ENCODE measurements at places on chromosomes 13 and 19.

DNA sequence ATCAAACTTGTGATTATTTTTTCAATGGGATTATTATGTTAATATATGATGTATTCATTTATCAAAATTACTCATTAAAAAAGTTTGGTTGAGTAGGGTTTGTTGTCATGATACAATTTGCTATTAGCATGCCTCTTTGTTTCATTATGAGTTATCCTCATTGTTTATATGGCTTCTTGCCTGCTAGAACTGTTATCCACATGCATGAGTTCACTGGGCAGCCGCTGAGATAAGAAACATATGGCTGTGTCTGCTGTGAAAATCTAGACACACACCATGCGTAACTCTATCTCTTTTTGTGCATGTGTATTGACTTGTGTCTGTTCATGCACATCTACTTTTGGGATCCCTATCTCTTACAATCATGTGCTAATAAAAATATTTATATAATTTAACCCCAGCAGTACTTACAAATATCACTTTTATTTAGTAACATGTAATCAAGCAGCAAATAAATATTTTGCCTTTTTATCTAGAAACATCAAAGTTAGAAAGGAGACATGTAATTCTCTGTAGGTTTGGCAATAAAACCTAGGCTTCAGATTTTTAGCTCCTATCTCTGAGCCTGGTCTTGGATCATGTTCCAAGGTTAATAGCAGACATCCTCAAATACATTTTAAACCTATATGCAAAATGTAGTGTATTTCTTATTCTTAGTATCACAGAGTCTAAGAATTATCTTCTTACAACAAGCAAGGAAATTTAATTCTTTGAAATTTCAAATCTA is 11.2 kb upstream of the KLF12 start:
- DNase-seq = no peak

DNA sequence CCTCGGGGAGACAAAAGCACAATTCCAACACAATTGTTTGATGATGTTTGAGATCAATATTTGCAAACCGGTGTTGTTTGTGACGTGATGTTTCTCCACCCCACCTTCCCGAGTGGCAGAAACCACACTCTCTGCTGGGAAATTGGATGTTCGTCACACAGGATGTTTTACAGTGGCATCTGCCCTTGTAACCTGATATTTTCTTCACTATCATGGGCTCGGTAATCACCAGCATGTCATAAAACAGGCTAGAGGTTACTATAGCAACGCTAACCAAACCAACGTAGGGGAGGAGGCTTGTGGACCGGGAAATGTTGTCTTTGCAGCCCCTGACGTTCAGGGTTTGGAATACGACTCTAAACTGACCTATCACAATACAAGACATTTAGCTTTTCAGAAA is 454.5 kb downstream of the IRS2 start:
- no peak for DNase-seq

- no peak for DNase-seq
These were observed 2.4 kb upstream of the PRR12 start for GRCh38 chr19:49588365-49589122.

DNA sequence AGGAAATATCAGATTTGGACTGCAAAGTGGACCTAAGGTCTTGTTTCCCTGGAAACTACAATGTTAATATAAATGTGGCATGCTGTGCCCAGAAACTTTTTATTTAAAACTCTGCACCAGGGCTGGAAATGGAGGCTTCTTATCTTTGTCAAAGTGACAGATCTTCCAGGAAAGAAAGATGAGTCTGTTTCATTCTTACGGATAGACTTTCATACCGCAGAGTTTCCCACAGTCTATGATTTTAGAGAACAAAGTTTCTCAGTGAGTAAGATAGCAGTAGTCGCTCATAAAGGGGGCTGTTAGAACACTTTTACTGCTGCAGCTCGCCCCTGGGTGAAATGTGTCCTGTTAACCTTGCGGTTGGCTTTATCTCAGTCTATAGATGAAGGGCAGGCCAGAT is 6.7 kb downstream of the CLEC11A start:
- no peak for DNase-seq

DNA sequence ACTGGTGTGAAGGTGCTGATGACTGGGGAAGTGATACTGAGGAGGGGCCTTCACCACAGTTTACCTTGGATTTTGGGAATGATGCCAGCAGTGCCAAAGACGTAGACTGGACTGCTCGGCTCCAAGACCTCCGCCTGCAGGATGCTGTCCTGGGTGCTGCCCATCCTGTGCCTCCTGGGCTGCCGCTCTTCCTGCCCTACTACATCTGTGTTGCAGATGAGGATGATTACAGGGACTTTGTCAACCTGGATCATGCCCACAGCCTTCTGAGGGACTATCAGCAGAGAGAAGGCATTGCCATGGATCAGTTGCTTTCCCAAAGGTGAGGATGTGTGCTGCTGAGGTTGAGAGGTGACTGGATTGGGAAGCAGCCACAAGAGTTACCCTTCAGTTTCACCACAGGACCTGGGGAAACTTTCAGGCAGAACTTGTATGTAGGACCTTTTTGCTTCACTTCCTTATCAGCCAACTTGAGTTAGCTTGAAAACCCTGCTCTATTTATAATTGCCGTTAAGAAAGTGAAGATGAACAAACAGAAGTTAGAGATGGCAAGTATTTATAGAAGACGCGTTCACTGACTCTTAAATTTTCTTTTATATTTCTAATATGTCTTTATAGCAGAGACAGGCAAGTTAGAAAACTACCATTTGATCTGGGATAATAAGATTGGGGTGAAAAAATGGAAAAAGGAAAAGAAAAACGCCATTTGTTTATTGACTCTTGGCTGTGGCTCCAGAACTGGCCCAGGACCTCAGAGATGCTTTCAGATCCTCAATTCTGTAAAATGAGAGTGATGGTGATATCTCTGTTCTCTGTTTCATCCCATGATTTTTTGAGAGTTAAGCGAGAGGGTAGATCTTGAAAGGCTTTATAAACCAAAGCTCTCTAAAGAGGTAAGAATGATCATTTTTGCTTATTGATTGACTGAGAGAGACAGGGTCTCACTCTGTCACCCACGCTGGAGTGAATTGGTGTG is 5.3 kb downstream of the PDCD2L start:
- no peak for DNase-seq

DNA sequence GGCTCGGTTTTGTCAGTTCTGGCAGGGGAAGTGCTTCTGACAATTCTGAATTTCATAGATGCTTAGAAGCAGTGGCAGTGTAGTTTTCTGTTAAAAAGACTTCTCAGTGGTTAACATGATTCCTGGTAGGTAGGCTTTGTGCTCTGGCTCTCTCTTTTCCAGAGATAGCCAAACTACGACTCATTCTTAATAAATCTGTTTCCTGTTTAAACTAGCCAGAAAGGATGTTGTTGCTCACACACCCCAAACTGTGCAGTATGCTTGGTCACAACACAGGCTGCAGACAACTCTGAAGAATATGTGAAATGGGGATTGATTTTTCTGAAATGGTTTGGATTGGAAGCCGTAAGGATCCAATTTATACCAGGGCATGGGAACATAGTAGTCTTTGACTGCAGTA is 711.5 kb downstream of the PCDH17 start:
- DNase-seq = no peak
